Amniotic epithelial cell (primary cell): ENCODE measurements at places on chromosomes 11 and 22.

- peak; percentile 59 for DNase-seq
These were observed 373.5 kb downstream of the GUCY1A2 start for GRCh38 chr11:106644824-106645223.

- DNase-seq = peak; percentile 49
These were observed 9.8 kb upstream of the DDX10 start for GRCh38 chr11:108654994-108655631.

DNA sequence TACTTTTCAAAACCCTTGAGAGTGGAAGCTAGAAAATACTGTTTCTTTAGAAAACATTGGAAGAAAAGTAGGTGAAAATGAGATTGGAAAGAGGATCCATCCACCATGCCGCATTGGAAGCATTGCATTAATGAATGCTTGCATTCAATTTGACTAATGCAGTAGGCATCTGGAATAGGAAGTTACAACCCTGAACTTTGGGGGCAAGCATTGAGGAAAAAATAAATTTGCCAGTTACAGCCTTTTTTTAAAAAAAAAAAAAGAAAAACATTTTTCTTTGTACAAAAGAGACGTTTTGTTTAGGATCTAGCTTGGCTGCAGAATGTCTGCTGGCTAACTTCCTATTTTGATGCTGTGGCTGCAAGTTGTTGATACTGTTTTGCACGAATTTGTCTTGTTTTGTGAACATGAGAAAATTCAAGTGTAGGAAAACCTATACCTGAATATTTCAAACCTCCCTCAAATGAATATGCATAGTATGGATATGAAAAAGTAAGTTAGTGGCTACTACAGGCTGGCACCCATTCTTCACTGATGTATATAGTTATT lies 28.1 kb downstream of the RTN3 start:
- no peak for DNase-seq

- peak; percentile 25 for DNase-seq
These were observed 16.5 kb upstream of the NUCB2 start for GRCh38 chr11:17260020-17260419.

GRCh38 chr11:122108192-122108799 lies 7.7 kb downstream of the BLID start:
- DNase-seq = peak; percentile 52

GRCh38 chr11:68541116-68541515 lies 80.6 kb downstream of the PPP6R3 start:
- DNase-seq = no peak

DNA sequence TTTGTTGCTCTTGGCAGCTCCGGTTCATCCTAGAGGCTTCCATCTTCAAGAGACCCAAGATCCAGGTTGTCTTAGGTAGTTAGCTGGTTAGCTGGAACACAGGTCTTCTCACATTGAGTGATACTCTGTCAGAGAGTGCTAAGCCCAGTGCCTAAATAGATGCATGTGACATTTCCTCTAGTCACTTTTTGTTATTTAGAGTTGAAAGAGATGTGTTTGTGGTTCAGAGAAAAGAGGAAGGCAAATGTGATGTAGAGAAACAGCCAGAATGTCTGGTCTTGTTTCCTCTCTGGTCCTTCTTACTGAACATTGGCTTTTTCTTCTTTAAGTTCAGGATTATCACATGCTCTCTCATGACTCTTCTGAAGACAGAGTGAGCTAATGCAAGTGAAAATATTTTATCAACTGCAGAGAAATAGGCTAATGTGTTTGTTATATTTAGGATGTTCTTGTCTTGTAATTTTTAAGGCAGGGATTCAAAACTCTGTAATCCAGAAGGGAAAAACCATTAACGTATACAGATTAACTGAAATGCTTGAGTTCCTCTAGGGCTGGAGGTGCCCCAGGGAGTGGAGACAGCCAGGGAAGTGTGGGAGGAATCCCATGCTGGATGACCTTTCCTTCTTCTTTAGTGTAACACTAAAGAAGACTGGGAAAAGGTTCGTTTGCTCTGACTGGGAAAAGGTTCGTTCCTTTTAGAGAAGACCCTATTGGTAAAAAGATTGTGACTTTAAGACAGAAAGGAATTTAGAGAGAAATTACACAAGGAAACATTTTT lies 75.4 kb downstream of the SWAP70 start:
- DNase-seq = no peak

GRCh38 chr11:72626414-72626936 lies 47.7 kb downstream of the PDE2A start:
- DNase-seq = no peak

GRCh38 chr11:77198440-77198849 lies 70.4 kb downstream of the MYO7A start:
- peak; percentile 12 for DNase-seq

DNA sequence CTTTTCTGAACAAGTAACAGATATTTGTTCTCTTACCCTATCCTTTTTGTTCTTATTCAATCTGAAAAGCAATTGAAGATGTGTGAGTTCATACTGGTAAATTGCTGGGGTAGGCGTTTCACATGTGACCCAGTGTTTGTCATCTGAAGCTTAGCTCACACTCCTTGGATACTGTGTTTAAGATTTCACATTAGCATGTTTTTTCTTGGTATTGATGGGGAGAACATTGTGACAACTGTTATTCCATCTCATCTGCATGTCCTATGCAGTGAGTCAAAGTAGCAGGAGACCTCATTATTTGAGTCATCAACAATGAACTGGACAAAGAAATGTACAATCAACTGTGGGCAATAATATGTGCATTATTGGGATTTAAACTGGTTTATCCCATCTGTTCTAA lies 691.6 kb upstream of the ANO5 start:
- no peak for DNase-seq

DNA sequence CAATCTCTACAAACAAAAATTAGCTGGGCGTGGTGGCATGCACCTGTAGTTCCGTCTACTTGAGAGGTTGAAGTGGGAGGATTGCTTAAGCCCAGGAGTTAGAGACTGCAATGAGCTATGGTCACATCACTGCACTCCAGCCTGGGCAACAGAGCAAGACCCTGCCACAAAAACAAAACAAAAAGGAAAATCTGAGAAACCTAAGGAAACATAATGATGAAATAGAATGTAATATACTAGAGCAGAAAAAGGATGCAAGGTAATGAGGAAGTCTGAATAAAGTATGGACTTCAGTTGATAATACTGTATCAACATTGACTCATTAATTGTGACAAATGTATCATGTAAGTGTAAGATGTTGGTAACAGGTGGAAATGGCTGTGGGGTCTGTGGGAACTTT lies 8.1 kb downstream of the NPAS4 start:
- DNase-seq = no peak
